ENCODE measurements at places on chromosomes 4 and X.

- no peak for DNase-seq
Measured at GRCh38 chr4:125705681-125706080, 390.9 kb downstream of the FAT4 start.

DNA sequence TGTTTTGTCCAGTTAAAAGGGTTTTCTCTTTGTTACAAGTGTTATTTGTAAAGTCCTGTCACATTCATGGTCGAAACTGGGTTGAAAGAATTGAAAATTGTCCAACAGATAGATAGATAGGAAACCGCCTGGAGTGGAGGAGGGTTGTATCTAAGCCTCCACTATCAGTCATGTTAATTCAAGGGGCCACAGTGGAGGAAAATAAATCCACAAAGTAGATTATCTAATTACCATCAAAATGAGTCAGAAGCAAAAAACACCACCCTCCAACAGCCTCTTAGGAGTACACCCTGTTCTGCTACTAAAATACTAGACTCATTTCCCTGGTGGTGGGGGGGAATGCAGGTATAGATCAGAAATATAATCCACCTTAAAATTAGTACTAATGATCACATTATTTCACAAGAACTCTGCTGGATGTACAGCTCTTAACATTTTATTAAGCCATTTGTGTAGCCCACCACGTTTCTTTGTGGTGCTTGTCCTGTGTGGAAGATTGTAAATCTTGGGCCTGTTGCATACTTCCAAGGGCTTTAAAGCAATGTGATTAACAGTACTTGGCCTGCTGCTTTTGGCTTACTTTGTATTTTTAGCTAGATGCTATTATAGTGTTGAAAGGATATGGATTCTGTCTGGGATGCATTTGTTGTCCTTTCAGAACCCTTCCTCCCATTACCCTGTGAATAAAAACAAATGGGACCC, 26.8 kb downstream of the RBBP7 start:
- no peak for DNase-seq

GRCh38 chr4:95531141-95531540, 17.6 kb downstream of the UNC5C start:
- no peak for DNase-seq

DNA sequence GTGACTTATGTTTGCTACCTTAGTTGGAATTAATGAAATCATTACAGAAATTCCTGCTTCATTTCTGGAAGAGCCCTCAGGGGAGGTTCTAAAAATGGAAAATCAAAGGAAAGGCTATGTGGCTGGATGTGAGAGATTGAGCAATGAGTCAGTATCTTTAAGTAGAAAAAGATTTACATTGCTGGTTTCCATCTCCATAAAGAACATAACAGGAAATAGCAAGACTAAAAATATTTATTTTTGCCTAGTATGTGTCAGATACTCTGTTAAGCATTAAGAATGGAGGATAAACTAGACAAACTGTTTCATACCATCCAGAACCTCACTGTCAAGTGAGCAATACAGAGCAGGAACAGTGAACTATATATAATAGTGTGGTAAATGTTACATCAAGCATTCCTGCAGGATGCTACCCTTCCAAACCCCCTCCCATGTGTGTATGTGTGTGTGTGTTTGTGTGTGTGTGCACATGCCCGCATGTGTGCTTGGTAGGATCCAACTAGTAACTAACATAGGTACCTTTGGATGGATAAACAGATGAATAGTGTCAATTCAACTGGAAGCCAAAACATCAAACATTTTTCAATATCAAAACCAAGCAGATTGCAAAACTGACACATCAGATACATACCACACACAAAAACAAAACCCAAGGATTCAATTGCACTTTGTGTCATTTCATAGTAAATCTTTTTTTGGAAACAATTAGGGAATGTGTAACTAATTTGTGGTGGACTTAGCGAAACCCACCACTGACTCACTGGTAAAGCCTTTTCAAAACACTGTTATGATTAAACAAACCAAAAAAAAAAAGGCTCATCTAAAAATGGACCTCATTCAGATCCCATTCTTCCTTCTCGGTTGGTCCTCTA, 223.4 kb downstream of the SHROOM3 start:
- DNase-seq, result peak; percentile 49

DNA sequence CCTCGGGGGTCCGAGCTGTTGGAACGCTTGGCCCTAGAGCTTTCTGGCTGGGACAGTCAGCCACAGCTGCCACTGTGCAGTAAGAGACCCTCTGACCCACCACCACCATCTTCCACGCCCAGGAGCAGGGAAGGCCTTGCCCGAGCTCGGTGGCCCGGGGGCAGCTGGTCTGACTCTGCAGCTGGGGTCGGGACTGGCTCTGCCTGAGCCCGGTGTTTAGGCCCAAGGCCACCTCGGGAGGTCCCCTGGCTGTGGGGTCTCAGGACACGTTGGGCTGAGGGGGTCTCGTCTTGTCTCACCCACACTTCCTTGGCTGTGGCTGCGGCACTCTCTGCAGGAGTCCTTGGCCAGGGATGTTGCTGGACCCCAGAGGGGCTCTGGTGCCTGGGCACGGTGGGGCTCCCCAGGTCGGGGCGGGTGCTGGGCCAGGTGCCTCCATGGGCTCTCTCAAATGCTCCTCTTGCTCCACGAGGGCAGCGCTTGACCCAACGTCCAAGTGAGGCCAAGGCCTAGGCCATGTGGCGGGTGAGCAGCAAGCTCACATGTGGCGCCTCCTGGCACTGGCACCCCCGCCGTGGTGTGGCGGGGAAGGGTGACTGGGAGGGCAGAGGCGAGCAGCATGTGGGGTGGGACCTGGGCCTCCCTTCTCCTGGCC, 22.9 kb downstream of the DOK7 start:
- DNase-seq, result no peak

DNA sequence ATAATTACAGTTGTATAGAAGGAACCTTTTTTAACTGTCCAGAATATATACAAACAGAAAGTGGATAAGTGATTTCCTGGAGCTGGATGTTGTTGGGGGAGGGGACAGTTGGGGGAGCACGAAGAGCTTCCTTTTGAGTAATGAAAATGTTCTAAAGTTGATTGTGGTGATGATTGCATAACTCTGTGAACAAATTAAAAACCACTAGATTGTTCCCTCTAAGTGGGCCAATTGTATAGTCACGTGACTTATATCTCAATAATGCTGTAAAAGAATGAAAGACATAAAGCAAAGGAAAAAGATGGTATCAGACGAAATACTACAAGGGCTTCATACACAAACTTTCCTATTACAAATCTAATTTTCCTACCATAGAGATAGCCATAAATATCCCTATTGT, 2.7 kb downstream of the CT55 start:
- DNase-seq, result no peak

DNA sequence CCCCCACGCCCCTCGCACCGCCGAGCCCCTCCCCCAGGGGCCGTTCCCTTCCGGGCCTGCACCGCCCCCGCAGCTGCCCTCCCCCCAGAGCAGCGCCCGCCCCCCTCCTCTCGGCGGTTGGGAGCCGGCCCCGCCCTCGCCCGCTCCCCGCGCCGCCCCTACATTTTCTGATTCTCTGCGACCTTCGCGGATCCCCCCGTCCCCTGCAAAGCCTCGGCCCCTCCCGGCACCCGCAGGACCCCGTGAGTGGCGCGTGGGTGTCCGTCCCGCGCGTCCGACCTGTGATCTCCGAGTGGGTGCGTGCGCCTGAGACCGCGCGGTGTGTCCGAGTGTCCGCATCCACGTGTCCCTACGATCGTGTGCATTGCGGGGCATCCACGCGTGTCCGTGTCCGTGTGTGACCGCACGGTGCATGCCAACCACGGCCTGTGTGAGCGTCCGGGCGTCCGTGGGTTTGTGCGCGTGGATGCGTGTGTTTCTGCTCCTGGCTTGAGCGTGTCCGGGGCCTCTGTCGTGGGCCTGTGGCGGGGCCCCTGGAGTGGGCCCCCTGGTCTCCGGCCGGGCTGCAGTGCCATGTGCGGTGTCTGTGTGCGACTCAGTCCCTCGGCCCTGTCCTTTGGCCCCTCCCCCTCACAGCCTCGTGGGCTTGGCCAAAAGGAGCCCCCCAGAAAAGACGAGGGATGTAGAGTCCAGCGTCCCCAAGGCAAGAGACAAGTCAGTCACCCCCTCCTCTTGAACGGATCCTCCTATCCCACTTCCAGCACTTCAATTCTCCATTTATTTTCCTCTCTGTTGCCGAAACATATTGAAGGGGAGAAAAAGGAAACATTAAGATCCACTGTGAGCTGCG, 8.8 kb upstream of the NKX1-1 start:
- no peak for DNase-seq

GRCh38 chrX:720250-720649, 89.7 kb downstream of the SHOX start:
- DNase-seq, result no peak

DNA sequence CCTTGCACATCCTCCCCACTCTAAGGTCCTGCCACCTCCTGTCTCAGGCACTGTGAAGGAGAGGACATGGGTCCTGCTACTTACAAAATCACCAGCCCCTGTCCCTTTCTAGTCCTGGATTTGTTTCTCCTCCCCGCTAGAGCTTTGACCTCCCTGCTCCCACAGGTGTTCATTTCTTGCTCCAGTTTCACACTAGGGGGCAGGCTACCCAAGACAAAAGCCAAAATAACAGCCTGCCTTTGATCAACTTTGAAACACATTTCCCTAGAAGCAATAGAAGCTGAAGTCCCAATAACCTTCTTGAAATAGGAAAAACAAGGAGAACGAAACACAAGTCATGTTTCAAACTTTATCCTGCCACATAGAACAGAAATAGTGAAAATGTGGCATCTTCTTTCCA, 164.4 kb downstream of the QDPR start:
- peak; percentile 68 for DNase-seq

GRCh38 chr4:101188906-101189305, 158.4 kb downstream of the PPP3CA start:
- DNase-seq, result no peak

DNA sequence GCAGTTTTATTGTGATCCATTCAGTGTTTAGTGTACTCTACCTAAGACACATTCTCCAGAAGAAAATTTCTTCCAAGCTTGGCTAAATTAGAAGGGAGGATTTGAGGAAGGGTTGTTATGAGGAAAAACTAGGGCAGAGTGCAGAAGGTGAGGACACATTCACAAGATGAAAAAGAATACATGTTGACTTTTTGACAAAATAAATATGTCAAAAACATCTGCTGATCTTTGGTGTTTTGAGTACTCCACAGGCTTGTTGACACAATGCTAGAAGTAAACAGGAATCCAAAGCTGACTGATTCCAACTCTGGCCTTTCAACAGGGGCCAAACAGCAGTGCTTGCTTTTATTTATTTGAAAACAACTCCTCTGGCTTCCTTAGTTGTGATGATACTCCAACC, 125.8 kb upstream of the SLC7A11 start:
- no peak for DNase-seq

GRCh38 chr4:81626851-81627250, 155.1 kb upstream of the RASGEF1B start:
- no peak for DNase-seq

GRCh38 chr4:52894443-52894842, 32.3 kb downstream of the RASL11B start:
- DNase-seq, result no peak

DNA sequence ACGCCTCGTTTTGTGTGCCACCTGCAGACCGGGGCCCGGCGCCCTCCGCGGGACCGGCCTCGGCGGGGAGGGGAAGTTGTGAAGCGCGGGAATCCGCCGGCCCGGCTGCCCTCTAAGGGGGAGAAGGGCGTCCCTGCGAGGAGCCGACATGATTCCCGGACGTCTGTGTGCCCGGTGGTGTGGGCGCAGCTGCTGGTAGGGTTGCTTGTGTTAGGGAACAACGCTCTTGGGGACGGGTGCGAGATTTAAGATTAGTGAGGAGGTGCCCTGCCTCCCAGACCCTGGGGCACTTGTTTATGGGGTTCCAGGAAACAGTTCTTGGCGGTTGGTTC, 627 bp downstream of the CDKN2AIP start:
- no peak for DNase-seq

- no peak for DNase-seq
Measured at GRCh38 chrX:12411831-12412230, 273.6 kb downstream of the FRMPD4 start.

GRCh38 chr4:7533267-7533666, 98.5 kb upstream of the PSAPL1 start:
- DNase-seq, result no peak

GRCh38 chrX:44778254-44778653, 65.6 kb upstream of the DUSP21 start:
- no peak for DNase-seq

DNA sequence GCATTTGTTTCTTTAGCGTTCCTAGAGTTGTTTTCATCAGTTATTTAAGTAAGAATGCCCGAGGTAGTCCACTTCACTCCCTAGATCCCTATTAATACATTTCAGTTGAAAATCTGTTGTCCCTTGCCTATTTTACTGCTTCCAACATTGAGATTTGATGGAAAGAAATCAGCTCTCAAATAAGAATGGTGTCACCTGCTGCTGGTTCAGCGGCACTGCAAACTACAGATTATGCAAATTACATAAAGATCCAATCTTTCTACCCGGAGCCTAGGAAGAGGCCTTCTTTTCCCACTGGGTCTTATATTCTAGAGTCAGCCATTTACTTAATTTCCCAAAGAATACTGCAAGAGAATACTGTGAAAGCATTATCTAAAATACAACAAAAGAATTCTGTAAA, 597.6 kb upstream of the MAGEB2 start:
- DNase-seq, result no peak

- no peak for DNase-seq
Measured at GRCh38 chrX:134369576-134369975, 90.4 kb upstream of the HPRT1 start.

DNA sequence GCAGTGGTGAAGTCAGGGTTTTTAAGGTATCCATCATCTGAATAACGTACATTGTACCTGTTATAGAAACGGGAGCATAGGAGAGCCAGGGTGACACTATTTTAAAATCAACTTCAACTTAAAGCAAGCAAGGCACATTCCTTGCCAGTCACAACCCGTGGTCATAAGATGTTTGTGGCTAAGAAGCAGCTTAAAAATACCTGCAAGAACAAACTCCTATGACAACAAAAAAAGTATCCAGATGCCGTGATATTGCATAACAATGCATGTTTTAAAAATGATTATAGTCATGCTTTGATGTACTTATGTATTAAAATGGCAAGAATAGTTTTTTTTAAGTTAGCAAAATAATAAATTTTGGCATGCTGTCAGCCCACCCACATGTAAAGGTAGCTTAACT, 16.5 kb upstream of the SYNPO2 start:
- no peak for DNase-seq
